ENCODE measurements at places on chromosomes 4 and X. TPM values are rescaled to one million over a fixed set of nuclear protein-coding genes. Genes with fewer than 3 reads are reported as not detected.

The DDIT4L gene
- 3.3 TPM for total RNA-seq

GRCh38 chr4:804804-805203 lies 21.1 kb downstream of the CPLX1 start:
- DNase-seq: no peak

DNA sequence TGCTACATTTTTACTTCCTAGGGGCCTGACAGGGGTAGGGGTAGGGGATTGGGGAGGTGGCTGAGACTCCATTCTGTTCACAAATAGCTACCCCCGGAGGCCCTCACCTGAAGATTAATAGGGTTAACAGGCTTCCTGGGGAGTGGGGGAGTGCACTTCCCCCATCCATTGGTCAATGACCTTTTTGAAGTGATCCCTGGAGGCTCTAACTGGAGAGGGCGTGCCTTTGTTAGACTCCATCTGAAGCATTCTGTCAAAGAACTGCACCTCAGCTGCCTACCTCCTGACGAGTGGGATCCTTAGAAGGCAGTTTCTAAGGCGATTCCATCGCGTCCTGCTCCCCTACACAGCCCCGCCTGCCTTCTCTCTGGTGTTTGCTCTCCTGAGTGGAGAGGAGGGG lies 10.0 kb upstream of the MTM1 start:
- DNase-seq: no peak

GRCh38 chr4:127410644-127411043 lies 222.1 kb upstream of the INTU start:
- no peak for DNase-seq

GRCh38 chrX:68934421-68934820 lies 105.6 kb downstream of the EFNB1 start:
- DNase-seq: no peak

DNA sequence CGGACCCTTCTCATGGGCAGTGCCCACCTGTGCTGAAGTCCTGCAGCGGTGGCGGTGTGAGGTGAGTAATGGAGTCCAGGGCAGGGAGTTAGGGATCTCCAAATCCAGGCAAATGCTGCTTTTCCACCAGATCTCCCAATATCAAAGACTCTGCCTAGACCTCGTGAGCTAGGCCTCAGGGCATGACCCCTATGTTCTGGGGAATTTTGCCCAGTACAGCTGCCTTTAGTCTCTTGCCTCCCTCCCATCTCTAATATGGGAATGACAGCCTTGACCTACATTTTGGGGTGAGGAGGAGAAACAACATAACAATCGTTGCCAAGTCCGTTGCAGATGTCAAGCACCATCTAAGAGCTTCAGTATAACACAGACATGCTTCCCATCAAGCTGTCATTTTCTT lies 7.3 kb downstream of the PAK3 start:
- DNase-seq: no peak
